ENCODE measurements at places on chromosomes 16 and 17.

GRCh38 chr17:29344201-29344856, 45.8 kb upstream of the TAOK1 start:
- no peak for DNase-seq

DNA sequence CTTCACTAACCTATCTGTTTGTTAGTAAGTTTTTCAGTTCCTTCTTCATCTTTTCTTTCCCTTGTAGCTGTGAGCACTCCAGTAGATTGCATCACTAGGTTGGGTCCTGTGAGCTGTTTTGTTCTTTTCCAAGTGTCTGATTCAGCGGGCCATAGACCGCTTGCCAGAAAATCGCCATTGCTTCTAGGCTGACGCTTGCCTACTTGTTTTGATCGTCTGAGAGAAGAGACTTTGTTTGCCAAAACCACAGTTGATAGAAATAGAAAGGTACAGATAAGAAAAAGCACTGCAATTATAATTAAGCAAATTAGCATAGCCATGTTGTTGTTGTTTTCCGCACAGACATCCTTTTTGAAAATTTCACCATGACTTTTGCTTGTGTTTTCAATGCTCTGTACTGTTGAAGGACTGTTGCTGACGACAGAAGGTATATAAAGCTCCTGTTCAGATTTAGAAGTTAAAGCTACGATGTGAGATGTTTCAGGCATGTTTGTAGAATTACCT, 3.1 kb downstream of the EVI2A start:
- DNase-seq, result peak; percentile 23

DNA sequence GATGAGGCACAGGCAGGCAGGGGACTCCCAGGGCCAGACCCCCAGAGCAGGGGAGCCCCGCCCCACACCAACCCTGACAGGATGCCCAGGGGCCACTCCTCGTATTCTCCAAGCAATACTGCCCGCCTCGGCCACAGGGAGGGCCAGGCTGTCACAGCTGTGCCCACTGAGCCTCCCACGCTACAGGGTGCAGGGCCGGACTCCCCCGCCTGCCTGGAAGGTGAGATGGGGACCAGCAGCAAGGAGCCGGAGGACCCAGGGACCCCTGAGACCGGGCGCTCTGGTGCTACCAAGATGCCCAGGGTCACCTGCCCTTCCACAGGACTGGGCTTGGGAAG, 18.8 kb upstream of the ZFPM1 start:
- DNase-seq, result no peak

DNA sequence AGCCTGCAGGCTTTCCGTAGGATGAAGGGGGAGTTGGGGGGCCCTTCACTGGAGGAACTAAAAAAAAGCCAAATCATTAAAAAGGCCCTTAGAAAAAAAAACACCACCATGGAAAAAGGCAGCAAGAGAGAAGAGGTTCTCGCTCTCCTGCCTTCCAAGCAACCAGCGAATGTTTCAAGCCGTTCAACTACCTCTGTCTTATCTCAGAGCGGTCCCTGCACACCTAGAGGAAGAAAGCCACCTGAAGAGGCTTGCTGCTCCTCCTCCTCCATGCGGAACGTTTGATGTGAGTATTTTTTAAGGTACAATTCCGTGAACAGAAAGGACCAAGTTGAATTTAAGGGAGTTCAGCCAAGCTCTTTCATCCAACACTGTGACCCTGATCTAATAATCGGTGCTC, 9.2 kb downstream of the NXN start:
- DNase-seq, result no peak

GRCh38 chr16:2482249-2482648, 7.3 kb downstream of the TBC1D24 start:
- no peak for DNase-seq

DNA sequence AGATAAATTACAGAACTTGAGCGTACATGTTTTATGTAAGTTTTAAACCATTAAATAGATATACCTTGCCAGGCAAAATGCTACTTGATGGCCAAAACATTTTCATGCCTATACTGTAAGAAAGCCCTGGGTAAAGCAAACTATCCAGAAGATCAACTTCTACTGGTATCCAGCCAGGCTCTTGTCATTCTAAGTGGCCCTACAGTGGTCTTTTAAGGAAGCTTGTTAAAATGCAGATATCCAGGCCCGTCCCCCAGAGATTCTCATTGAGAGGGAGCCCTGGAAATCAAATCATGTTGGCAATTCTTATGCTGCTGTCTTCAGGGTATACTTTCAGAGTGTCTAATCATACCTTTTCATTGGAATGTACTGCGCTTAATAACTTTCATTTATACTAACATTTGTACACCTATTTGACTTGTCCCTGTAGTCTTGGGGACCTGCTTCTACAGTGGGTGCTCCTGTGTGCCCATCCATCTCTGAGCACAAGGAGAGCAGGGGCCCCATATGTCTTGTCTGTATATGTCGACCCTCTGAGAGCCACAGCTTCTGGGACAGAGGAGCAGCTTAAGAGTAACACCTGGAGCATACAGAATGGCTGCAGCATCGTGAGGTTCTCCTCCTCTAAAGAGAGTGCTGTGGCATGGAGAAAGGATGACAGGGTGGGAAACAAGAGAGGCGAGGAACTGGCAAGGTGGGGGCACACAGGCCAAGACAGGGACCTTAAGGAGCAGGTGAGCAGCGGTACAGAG, 43.6 kb upstream of the ANKFY1 start:
- no peak for DNase-seq

DNA sequence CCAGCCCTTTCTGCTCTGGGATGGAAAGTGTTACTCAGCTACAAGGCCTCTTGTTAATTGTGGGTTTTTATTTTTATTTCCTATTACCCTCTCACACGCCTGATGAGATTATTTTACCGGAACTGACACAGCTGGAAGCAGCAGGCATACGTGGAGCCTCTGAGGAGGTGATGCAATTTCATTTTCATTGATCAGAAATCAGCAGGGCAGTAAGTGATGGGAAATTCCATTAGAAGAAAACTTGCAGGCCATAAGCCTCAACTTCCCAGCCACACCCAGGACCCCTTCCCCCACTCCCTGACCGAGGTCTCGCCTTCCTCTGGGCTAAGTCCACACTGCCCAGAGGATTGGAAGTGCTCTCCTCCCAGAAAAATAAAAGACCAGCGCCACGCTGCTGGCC, 69.7 kb downstream of the ZFHX3 start:
- no peak for DNase-seq

DNA sequence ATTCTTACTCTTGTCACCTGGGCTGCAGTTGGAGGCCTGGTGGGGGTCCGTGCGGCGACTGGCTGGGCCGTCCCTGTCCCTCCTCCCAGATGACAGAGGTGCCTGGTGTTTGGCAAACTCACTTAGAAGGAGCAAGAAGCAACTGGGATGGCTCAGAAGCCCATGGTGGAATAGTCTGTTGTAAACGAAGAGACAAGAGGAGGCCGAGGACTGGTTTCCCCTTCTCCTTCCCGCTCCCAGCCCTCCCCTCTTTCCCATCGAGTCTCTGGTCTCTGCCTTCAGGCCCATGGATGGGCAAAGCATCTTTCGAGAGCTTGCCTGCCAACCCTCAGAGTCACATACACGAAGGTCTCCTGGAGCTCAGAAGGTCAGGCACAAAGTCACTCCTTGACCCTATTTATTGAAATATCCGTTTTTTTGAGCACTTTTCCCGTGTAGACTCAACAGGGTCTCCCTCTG, 364.4 kb downstream of the SEC14L1 start:
- DNase-seq, result no peak

GRCh38 chr16:56388209-56388608, 37.1 kb downstream of the AMFR start:
- no peak for DNase-seq

GRCh38 chr17:21512307-21513011, 136.3 kb downstream of the KCNJ12 start:
- no peak for DNase-seq

DNA sequence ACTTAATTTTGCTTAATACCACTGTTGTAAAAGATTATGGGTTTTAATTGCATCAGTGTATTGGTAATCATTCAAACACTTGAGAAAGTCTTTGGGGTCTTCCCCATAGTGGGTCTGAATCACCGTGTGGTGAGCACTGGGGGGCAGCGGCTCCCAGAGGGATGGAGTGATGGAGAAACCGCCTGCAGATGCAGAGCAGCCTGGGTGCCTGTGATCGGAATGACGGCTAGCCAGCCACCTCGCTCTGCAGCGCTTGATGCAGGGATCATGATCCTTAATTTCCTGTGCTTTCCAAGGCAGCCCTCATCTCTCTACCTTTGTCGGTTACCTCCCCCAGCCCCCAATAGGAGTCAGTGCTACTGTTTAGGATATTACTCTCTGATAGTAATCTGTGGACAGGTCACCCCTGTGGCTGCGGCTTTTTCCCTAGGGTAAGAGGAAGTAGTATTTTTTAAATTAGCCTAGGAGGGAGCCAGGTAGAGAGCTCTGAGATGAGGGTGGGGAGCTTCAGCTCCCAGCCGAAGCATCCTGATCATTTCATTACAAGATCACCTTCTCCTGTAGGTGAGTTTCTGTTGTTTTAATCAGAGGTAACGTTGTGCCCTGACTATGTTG, 135.6 kb downstream of the MSI2 start:
- no peak for DNase-seq

GRCh38 chr17:39683295-39683939, 4.4 kb downstream of the PGAP3 start:
- no peak for DNase-seq

- no peak for DNase-seq
Observed at GRCh38 chr16:13150181-13150885, 248.9 kb downstream of the SHISA9 start.

- DNase-seq, result no peak
Observed at GRCh38 chr17:77874303-77875050, 84.0 kb upstream of the TNRC6C start.

- no peak for DNase-seq
Observed at GRCh38 chr17:8091033-8091687, 3.6 kb upstream of the ALOX12B start.

- no peak for DNase-seq
Observed at GRCh38 chr16:49181791-49182518, 99.7 kb downstream of the CBLN1 start.

DNA sequence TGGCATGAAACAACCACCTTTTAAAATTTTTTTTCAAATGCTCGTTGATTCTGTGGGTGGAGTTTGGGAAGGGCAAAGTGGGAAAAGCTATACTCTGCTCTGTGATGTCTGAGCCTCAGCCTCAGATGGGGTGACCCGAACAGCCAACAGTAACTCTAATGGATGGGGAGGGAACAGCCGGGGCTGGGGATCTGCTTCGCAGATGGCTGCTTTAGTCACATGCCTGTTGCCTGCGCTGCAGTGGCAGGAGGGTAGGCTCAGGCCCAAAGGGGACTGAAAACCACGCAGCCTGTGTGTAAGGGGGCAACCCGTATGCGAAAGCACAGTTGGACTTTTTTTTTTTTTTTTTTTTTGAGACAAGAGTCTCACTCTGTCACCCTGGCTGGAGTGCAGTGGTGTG, 14.9 kb upstream of the MAPK3 start:
- DNase-seq, result no peak

GRCh38 chr16:84947996-84948850, 63.1 kb downstream of the ZDHHC7 start:
- no peak for DNase-seq

DNA sequence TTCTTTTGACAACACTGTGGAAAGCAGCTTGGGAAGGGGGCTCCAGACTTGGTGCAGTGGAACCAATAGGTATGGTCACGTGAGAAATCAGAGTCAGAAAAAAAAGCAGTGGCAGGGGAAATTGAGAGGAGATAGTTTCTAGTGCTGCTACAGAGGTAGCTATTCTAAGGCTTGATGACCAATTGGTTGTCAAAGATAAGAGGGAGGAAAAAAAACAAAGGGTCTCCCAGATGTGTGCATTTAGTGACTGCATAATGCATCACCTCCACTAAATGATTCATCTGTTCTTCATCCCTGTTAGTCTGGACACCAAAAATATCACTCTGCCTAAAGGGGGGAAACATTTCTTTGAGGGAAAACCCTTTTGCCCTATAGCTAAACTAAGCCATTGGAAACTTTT, 56.5 kb downstream of the PIGL start:
- DNase-seq, result no peak

DNA sequence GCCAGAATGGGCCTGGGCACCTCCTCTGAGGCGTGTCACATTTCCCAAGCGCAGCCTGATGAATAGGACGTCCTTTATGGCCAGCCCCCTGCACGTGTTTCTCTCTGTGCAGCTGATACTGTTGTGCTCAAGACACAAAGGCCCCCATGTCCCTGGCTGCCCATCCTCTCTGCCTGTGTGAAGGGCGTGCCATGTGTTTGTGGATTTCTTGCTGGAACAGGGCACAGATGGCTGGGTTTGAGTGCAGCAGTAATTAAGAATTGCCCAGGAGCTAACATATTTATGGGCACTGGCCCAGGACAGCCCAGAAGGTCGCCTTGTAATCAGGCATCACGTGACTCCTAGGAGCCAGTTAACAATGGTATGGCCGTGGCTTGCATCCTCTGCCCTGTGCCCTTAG, 181.1 kb downstream of the CCDC182 start:
- no peak for DNase-seq

DNA sequence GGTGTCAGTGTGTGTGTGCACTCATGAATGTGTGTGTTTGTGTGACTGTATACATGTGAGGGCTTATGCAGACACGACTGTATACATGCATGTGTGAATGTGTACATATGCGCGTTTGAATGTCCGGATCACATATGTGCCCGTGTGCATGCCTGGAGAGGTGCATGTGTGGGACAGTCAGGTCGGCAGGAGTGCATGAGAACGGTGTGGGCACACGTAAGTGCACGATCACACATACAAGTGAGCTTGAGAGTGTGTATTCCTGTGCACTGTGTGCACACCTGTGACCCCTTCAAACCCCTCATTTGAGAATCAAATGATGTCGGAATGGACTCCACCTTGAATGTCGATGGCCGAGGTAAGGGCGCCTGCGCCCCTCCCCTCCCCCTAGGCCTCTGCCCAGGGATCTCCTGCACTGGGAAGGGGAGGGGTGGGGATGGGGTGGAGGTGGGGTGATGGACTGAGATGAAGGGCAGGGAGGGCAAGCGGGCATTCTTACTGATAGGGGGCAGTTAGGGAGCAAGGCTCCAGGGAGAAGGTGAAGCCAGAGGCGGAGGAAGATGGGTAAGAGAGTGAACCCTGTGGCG, 601 bp upstream of the NGFR start:
- no peak for DNase-seq

DNA sequence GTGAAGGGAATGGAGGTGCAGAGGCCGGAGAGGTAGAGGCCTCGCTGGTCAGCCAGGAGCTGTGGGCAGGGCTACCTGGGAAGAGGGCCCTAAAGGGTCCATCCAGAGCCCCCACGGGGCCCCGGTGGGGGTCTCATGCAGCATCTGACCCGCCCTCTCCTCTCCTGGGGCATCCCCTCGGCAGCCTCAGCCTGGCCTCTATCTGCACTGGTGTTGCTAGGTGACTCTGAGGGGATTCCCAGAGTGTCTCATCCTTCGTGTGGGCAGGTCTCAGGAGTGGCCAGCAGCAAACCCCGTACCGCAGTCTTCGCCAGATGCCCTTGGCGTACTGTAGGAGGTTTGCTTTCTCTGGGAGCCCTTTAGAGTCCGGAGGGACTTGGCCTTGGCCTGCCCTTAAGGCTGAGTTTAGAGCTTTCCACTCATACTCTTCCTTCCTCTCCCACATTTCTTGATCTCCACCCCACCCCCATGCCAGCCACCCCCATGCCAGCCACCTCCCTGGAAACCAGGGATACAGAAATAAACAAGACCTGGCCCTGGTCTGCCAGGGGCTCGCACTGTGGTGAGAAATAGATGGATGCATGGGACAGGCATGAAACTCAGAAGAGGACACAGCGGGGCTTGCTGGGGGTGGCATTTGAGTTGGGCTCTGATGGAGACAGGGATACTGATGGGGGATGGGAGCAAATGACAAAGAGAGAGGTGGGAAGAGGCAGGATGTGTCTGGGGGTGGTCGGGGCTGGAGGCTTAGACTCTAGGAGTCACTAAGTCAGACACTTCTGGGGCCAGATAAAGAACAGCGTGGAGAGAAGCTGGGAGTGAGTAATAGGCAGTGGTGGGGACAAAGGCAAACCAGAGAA, 9.9 kb downstream of the SLC5A10 start:
- no peak for DNase-seq

Data from stimulated activated CD8-positive, alpha-beta memory T cell treated with anti-CD3 and anti-CD28 coated beads, Interleukin-7, amount 100 ng/mL, for 1 hour (primary cell).